ENCODE measurements at places on chromosomes 7 and 10.

- DNase-seq = no peak
Observed at GRCh38 chr10:131824371-131825149, 76.2 kb upstream of the PPP2R2D start.

DNA sequence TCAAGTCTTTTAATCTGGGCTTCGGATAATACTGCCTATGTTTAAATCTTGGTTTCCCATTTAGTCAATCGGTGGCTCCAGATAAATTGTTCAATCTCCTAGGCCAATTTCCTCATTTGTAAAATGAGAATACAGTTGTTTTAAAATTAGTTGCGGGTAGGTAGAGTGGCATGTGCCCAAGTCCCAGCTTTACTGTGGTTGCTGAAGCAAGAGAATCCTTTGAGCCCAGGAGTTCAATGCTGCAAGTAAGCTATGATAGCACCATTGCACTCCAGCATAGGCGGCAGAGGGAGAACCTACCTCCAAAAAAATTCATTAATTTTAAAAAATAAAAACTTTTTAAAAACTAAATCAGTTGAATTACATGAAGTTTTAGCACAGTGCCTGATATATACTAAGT, 7.3 kb downstream of the RNF216 start:
- DNase-seq = no peak

GRCh38 chr10:50387732-50388073, 136.4 kb upstream of the ASAH2 start:
- no peak for DNase-seq

- DNase-seq = no peak
Observed at GRCh38 chr7:45888185-45888992, at the start of gene IGFBP1. IGFBP1 (plus strand) TSS chr7:45888488; CDS start chr7:45888653, 165 bp downstream.

GRCh38 chr10:12509016-12509793, 159.9 kb downstream of the CAMK1D start:
- DNase-seq = no peak

- DNase-seq = no peak
Observed at GRCh38 chr7:94382132-94382531, 12.6 kb upstream of the COL1A2 start.

GRCh38 chr7:134835463-134835823, 56.0 kb downstream of the CALD1 start:
- DNase-seq = no peak

- DNase-seq = no peak
Observed at GRCh38 chr10:123129618-123130271, 6.0 kb upstream of the HMX3 start.

DNA sequence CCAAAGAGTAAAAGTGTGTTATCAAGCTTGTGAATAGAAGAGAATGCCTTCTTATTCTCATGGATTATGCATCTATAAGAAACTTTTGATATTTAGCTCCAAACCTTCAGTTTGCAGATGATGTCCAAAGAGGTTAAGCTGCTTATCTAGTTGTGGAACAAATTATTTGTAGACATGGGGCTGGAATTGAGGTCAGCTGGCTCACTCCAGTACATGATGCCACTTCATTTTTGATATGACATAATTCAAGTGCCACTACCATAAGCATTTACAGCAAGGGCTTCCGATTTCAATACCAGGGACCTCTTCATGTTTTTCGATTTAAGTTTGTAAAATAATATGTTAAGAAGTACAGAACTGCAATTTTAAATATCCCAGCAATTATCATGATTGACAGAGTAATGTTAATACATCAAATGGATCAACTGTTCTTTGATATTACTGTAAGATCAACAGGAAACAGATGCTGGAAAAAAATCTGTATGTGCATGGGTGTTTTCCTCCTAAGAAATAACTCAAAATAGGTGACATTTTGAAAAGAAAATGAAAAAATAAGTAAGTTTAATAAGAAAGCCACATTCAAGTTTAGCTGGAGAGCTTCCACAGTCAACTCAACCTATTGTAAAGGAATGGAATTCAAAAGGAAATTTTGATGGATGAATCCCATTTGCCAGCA, 12.7 kb downstream of the FAM3C start:
- no peak for DNase-seq

DNA sequence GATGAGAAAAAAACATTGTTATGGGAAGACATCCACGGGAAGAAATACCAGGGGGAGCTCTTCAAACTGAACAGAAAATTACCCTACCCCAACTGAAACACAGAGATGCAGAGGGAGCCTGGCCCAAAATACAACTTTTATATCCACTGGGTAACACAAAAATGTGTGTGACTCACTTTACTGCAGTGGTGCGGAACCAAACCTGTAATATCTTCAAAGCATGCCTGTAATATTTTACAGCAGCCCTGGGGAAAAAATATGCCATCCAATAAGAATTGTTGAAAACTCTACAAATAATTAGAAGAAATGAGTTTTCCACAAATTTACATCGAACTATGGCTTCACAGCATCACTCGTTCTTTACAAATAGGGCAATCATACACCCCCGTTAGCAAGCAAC, 49.8 kb upstream of the SRRM3 start:
- DNase-seq = no peak

DNA sequence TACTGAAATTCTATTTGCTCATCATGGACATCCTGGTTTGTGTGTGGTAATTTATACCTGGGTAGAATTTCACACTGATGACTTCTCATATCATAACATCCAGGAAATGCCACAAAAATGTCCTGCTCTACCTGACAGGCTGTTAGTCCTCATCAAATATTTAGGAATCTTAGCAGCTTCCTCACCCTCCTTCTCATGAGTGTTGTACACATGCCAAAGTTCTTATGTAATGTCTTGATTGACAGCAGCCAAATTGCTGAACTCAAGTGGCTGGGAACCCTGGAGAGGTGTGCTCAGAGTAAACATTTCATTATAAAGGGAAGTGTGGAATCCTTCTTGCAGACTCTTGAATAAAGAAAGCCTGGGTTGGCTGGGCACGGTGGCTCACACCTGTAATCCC, 8.9 kb downstream of the EEPD1 start:
- DNase-seq = no peak

- DNase-seq = no peak
Observed at GRCh38 chr10:78950656-78951587, 117.8 kb upstream of the ZMIZ1 start.

- no peak for DNase-seq
Observed at GRCh38 chr10:44264244-44264643, 120.7 kb downstream of the CXCL12 start.

- no peak for DNase-seq
Observed at GRCh38 chr7:13201628-13202027, 514.2 kb downstream of the ARL4A start.

- no peak for DNase-seq
Observed at GRCh38 chr10:116296291-116296721, 23.3 kb upstream of the GFRA1 start.

GRCh38 chr7:98722402-98722801, 105.3 kb downstream of the NPTX2 start:
- DNase-seq = no peak

DNA sequence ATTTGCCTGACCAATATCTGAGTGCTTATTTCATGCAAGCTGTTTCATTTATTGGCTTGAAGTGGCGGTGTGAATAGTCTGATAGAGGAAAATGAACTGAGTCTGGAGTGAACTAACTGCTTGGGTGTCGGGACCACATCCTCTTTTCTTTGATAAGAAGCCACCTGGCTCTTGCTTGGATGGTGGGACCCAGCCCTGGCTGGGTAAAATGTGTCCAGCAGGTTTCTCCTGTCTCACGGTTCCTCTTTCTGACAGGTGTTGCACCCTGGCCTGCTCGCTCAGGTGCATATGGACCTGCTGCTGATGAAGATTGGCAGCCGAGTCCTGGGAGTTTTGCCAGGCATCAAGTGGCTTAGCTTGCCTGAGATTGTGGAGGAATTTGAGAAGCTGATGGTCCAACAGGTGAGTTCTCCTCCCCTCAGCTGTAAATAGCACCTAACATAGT, 1.6 kb downstream of the ADCK2 start:
- no peak for DNase-seq

- no peak for DNase-seq
Observed at GRCh38 chr10:86461963-86462804, 59.4 kb downstream of the WAPL start.

- DNase-seq = no peak
Observed at GRCh38 chr7:94276795-94277194, 117.9 kb upstream of the COL1A2 start.

DNA sequence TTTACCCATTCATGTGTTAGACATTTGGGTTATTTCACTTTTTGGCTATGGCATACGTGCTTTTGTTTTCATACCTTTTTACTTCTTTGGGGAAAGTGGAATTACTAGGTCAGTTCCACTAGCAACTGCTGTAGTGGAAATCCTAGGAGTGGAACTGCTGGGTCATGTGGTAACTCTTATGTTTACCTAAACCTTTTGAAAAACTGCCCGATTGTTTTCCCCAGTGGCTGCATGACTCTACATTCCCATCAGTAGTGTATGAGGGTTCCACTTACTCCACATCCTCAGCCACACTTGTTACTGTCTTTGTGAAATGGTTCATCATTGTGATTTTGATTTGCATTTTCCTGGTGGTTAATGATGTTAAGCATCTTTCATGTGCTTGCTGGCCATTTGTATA, 82.3 kb downstream of the TAX1BP1 start:
- no peak for DNase-seq

DNA sequence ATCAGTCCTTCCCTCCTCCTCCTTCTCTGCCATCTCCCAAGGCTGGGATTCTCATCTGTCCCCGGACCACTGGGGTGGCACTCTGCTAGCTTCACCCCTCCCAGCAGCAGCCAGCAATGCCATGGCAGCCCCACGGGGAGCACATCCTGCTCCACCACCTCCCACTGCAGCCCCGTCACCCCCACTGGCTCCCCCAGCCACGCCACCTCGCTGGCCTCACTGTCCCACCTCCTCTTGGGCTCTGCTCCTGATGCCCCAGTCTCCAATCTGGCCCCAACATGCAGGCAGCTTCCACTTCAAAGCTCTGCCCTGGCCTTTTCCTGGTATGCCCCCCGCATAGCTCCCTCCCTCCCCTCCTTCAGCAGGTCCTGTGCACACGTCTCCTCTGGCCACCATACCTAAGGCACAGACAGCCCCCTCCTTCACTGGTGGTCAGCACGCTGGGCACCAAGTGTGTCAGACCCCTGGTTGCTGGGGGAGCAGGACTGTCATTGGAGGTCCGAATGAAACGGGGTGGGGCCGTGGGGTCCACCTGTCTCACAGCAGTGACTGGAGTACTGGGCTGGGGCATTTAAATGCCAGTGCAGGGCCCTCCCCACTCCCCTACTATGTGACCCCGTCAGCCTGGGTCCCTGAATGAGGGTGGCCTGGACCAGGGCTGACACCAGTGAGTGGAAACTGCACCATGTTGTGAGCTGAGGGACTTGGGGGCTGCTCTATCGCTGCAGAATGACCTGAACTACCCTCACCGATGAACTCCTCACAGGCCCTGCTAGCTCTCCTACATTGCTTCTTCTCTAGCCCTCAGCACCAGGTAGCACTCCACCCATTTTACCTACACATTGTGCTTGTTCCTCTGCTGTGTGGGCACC, 38.7 kb downstream of the RASGEF1A start:
- DNase-seq = no peak

DNA sequence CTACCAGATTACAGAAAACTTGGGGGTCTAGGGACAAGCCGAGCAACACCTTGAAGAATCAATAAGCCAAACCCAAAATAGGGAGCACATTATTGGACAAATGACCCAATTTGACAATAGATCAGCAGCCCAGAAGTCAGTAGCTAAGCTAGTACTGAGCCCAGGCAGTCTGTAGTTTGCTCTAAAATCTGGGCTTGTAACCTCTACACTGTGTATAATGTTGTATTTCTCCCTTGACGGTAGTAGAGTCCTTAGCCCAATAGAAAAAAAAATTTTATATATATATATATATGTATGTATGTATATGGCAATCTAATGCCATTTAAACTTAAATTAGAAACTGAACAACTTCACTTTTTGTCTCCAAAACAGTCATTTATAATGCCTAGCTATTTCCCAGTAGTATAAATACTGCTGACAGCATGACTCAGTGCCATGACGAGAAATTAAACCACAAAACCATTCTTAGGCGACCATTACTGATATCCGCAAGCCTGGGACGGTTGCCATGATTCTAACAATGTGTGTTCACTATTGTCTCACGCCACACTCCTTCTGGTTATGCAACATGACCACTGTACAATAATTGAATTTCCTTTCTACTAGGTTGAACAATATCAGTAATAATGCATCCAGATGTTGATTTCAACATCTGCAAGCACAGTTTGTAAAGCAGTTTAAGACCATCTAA, 110.5 kb downstream of the IPMK start:
- DNase-seq = no peak

- no peak for DNase-seq
Observed at GRCh38 chr7:37113661-37114355, 334.9 kb downstream of the ELMO1 start.

DNA sequence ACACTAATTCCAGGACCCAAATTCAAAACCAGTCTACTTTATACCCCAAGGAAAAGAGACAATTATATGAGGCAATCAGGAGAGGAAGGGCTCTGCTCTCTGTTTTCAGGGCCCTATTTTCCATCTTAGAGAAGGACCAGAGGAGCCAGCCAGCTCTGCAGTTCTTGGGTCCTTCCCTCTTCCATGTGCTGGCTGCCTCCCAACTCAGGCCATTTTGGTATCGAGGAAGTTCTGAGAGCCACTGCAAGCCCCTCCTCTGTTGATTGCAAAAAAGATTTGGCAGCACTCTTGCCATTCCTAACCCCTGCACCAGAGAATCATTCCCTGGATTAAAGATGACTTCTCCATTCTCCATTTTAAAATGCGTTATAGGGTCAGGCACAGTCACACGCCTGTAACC, 151.2 kb downstream of the AOAH start:
- no peak for DNase-seq

- DNase-seq = no peak
Observed at GRCh38 chr10:131534836-131535235, 223.3 kb upstream of the TCERG1L start.

All from CD4-positive, alpha-beta T cell treated with Interleukin-2 at 100 ng/mL for 4 hours (primary cell).